ENCODE measurements at places on chromosomes 4 and X.

DNA sequence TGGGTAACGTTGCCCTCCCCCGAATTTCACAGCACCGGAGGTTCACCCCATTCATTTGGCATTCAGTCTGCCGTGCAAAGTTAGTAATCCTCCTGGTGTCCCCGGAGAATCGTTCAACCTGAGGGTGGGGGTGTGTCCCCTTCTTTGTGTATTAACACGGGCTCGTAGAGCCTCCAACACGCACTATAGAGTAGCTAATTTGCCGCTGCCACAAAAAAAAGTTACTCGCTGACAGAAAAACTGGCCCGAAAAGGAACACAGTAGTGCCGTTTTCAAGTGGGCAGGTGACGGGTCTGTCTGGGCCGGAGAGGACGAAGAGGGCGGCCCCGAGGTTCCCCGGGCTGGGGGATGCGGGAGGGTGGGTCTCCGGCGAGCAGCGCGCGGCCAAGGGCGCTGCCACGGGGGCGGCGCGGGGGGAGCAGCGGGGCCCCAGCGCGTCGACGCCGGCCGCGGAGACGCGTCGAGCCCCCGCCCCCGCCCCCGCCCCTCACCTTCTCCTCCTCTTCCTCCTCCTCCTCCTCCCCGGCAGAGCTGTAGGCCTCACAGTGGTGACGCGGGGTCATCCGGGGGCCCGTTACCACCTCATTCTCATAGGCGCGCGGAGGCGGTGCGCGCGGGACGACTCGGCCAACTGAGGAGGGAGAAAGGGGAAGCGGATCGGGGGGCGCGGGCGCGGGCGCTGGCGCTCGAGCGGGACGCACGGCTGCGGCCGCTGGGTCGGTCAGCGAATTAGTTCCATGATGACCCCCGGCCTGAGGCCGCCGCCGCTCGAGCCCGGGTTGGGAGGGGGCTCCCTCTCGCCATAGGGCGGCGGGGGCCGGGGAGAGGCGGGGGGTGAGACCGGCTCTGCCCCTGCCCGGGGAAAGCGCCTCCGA, 571 bp downstream of the CCNI start:
- DNase-seq = peak; percentile 68

DNA sequence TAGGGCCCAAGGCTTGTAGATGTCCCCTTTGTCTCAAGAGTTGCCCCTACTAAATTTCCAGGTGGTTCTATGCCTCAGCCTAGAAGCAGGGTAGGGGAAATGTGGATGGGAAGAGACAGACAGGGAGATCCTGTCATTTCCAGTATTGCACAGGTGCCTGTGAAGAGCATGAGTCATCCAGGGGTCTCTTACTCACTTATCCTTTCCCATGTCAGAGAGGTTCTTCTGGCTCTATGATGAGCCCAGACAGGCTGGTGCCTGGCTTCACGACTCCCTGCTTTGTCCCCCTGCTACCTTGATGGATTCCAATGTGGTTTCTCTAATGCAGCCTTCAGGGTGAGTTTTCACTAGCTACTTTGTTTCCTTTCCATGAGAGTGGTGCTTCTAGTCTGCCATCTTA, 35.2 kb upstream of the DDX60 start:
- DNase-seq = no peak

- no peak for DNase-seq
Measured at GRCh38 chrX:3550160-3550751, 163.2 kb downstream of the PRKX start.

DNA sequence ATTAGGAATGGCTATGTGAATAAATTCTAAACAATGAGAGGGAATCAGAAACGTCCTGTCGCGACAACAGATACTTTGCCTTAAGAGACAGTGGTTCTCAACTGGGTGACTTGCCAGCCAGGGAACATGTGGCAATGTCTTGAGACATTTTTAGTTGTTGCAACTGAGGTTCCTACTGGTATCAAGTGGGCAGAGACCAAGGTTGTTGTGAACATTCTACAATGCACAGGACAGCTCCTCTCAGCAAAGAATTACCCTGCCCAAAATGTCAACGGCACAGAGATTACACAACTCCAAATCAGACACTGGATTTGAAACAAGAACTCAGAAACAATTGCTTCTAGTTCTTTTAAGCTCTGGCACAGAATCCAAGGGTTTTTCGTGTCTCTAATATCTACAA, 128.6 kb downstream of the ARHGAP6 start:
- DNase-seq = no peak

- DNase-seq = no peak
Measured at GRCh38 chrX:96449191-96449590, 235.5 kb upstream of the DIAPH2 start.

DNA sequence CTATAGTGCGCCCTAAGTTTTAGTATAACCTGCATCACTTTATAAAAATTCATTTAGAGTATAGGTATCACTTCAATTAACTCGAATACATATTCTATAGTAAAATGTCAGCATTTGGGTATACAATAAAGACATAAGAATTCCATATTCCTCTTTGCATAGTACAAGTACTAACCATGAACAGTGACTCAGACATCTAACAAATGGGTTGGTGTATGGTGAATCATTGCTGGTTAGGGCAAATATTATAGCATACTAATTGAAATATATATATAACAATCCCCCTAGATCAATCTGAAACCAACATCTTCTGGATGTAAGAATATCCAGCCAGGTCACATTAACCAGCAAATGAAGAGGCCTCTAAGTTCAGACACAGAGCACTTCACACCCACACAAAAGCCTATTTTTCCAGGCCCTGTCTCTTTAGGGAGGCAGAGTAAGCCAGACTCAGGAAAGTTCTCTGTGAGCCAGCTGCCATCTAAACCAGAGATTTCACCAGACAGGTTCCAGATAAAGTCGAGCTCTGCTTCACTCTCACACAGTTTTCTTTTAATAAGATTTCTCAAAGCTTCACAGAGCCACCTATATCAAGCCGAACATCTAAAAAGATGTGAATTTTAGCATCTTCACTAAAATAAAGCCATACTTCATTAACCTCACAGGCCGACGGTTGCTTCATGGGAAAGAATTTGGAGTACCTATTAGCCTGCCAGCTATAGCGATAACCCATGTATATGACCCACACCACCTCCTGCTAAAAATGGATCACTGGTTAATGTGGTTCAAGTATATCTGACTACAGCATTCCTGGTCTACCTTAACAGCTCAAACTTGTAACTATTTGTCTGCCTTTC, 200.0 kb upstream of the FTHL17 start:
- DNase-seq = no peak

GRCh38 chrX:40100141-40100536, 2.4 kb upstream of the BCOR start:
- DNase-seq = no peak

DNA sequence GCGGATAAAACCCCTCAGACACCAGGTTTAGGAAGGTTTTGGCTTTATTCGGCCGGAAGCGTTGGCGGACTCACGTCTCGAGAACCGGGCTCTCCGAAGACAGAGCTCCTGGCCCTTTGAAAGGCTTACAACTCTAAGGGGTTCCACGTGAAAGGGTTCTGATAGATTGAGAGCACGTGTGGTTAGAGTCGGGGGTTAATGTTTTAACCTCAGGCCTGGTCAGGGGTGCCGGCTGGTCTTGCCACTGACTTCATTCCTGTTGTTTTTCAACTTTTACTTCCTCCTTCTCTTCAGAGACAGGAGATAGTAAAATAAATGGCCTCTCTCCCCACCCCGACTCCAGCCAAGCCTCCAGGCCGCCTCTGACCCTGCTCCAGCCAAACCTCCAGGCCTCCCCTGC, 4.7 kb upstream of the ASMT start:
- DNase-seq = no peak

DNA sequence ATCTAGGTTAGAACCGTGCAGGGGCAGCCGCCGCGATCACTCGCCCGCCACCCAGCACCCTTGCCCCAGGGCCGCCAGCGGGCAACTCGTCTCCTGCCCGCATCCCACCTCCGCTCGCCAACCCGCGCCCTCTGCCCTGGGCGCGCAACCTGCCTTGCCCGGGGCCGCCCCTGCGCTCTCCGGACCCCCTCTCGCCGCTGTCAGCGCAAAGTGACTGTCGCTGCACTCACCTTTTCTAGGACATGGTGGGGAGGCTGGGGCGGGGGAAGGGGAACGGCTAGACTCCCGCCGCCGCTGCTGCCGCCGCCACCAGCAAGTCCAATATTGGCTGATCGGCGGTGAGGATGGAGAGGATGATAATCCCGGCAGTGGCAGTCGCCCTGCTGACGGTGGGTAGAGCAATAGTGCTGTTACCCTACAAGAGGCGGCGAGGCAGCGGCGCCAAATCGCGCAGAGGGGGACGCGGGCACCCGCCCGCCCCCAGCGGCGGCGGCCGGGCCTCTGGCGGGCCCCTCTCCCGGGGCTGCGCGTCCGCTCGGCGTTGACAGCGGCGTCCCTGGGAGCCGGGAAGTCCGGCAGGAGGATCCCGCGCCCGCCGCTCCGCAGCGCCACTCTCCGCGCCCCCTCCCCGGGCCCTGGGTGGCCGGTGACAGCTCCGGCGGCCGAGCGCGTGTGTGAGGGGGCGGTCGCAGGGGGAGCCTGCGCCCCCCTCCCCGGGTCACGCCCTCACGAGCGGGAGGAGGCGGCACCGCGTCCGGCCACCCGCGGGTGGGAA, 2.3 kb upstream of the NR3C2 start:
- no peak for DNase-seq

GRCh38 chrX:140034916-140035315, 69.6 kb upstream of the CXorf66 start:
- DNase-seq = no peak

GRCh38 chrX:96683997-96684338, 674 bp upstream of the DIAPH2 start:
- DNase-seq = no peak

DNA sequence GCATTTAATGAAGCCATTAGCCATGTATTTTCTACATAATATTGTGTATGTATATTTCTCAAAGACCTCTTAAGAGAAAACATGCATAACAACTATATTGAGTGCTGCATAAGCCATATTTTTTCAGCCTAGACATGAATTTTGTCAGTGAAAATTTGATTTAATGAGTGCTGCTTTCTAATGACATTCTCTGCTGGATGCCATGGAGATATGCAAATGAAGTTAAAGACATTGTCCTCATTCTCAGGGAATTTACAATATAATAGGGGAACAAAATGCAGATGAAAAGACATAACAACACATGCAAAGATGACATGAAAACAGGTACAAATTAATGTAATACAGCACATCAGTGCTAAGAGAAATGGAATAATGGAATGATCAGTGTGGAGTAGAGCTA, 118.7 kb downstream of the ATOH1 start:
- no peak for DNase-seq
